WTC11 (cell line): ENCODE measurements at places on chromosomes 7 and 10.

DNA sequence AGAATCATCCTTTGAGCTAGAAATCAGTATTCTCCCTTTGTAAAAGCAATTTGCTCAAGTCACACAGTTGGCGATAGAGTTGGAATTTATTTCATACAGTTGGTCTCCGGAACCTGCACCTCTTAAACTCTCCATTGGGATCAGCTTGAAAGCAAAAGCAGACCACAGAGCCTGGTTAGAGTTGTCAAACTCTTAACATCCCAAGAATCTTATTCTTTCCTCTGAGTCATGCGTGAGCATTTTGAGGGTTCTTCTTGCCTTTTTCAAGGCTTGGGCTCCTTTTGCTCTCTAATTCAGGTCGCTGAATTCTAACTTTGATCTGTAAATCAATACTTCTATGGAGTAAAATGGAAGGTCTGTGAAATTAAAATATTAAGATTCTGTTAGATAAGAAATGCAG lies 19.6 kb upstream of the SCIN start:
- DNase-seq, result no peak

DNA sequence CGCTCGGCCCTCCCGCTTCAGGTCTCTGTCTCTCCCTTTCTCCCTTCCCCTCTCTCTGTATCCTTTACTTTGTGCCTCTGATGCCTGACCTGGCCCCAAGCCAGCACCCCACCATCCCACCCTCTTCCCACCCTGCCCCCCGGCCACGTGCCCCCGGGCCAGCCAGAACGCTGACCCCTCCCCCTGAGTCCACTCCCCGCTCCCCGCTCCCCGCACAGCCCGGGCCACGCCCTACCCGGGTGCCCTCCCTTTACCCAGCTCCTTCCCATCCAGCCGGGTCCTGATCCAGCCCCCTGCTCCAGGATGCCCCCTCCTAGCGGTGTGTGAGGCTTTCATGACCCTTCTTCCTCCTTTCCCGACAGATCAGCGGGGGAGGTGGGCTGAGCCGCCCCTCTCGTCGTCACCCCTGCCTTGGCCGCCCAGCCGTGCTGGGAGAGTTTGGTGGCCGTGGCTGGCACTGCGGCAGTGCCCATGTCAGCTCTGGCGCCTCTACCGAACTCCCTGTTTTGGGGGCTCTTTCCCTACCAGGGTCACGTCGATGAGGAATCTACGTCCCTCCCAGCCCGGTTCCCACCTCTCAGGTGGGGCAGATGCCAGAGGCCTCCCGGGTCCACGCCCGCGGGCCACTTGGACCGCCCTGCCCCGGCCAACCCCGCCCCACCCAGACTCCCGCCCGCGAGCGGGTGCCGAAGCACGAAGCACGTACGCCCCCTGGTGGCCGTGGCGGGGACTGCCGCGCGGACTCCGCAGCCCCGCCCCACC lies 127.4 kb downstream of the UBE2H start:
- DNase-seq, result peak; percentile 91

GRCh38 chr7:155258226-155258560 lies 39.5 kb upstream of the INSIG1 start:
- DNase-seq, result no peak

- DNase-seq, result no peak
Observed at GRCh38 chr7:55101359-55101758, 82.5 kb downstream of the EGFR start.

- no peak for DNase-seq
Observed at GRCh38 chr10:6038071-6038631, 24.0 kb downstream of the IL2RA start.

DNA sequence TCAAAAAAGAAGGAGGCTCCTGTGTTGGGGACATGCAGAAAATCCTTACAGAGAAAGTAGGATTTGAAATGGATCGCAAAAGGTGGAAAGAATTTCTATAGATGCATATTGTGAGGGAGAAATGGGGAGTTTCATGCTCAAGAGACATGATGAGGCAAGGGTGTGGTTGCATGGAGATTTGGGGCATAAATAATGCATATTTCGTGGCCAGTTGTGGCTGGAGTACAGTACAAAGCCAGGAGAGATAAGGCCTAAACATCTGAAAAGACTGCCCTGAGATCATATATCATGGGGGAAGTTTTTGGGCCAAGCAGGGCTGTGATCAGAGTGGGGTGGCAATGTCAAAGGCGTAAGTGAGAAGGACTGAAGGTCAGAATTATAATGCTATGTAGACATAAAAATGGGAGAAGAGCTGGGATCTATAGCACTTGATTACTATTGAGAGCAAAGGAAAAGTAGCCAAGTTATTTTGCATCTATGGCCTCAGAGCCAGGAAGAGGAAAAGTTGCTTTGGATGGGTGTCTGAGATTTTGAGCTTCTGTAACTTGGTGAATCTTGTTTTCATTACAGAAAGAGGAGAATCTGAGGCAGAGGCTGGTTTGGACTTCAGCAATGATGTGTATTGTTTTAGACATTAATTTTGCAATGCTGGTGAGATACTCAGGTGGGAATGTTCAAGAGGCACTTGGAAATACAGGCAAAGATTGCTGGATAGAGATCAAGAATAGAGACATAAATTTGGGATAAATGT lies 166.6 kb downstream of the INHBA start:
- no peak for DNase-seq

DNA sequence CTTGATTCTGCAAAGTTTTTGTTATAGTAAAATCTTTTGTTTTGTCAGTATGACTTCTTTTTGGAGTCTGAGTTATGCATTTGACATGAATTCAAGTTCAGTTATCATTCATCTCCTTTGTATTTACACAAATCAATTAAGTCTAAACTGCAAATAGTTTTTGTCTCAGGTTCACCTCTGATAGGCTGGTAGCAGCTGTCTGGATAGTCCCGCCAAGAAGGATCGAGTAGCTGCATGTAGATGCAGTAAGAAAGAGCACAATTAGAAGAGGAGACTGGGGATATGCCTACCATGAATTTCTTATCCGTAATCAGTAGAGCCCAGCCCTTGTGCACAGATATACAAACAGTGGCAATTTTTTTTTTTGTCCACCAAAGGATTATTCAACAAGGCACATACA lies 392.5 kb upstream of the ETV1 start:
- DNase-seq, result no peak

DNA sequence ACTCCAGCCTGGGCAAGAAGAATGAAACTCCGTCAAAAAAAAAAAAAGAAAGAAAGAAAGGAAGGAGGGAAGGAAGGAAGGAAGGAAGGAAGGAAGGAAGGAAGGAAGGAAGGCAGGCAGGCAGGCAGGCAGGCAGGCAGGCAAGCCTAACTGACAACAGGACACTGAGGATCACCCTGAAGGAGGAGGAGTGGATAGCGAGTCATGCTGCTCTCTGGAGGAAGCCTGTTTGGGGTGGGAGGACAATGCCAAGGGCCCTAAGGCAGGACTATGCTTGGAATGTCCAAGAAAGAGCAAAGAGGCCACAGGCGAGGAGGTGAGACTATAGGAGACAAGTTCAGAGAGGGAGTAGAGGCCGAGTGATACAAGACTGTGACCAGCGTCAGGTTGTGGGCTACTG lies 107.0 kb upstream of the PARD3 start:
- no peak for DNase-seq
